GM06990 (cell line): ENCODE measurements at places on chromosomes 1 and 21.

DNA sequence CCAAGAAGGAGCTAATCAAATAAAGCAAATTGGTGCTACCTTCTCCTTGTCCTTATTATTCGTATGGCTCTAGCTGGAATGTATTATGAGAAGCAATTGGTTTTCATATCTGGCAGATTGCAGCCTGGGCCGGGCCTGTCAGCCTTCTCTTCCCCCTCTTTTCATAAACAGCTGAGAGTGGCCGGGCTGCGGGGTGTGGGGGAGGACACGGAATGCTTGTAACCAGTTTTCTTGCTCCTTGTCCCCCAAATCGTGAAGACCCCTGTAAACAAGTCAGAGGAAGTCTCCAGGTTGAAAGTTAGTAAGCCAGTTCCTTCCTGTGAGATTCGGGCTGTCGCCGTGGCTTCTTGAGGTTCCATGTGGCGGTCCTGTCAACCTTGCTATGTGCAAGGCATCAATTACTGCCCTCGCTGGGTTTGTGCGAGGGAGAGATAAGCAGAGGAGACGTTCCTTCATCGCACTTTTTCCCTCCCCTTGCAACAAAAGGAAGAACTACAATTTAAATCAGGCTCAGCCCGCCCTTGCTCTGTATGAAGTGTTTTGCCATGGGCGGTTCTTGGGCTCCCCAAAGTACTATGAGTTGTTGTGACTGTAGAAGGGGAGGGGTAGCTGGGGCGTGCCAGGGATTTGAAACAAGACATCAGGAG lies 450.7 kb downstream of the CAMTA1 start:
- no peak for DNase-seq

- no peak for DNase-seq
These were observed 200.9 kb downstream of the DISC1 start for GRCh38 chr1:231827337-231828105.

- no peak for DNase-seq
These were observed 27.9 kb downstream of the RGS5 start for GRCh38 chr1:163174524-163175437.

DNA sequence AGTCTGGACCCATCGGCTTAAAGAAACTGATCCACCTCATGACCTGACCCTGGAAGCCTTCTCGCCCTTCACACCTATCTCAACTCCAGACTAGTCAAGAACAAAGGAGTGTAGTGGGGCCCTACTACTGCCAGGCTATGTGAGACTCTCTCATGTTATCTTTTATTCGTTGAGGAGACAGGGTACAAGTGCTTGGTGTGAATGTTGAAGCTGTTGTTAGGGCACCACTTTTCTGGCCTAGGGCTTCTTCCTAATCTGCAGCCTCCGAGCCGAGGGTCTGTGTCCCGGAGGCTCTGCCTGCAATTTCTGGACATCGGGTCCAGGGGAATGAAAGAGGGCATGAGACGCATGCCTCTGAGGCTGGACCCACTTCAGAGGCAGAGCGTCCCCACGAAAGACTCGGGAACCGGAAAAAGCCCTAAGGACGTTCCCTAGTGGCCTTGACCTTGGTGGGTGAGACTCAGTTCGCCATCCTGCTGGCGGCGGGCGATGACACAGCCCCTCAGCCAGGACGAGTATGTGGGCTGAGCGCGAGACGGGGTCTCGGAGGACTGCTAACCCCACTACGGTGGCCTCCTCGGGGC lies 671 bp downstream of the DNAJC11 start:
- DNase-seq: no peak

- DNase-seq: no peak
These were observed 184.7 kb downstream of the TOMM20 start for GRCh38 chr1:234943836-234944402.

GRCh38 chr1:94072840-94073522 lies 48.0 kb downstream of the ABCA4 start:
- no peak for DNase-seq

GRCh38 chr1:222627232-222627631 lies 9.3 kb downstream of the MIA3 start:
- no peak for DNase-seq

GRCh38 chr1:157278383-157279137 lies 140.4 kb upstream of the ETV3 start:
- no peak for DNase-seq

DNA sequence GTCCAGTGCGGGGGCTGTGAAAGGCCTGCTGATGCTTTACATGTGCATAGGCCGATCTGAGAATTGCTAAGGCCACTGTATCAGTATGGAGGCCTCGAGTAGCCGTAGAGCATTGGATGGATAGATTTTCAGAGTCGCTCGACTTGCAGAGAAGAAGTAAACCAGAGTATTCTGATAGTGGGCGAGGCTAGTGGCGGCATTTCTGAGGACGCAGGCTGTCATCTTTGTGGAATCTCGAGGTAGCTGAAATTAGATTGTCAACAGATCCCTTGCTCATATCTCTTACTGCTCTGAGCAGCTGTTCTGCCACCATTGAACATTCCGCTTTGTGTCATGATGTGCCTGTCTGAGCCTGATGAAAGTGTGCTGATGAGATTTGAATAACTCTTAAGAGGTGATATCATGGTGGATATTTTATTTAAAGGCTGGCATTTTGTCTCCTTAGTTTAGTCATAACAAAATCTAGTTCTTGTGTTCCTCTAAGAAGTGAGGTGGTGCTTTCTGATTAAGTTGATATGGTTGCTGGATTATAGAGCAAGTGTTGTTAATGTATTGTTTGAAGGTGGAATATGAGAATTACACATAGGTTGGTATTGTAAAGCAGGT lies 1.5 kb downstream of the KIF1B start:
- DNase-seq: no peak

DNA sequence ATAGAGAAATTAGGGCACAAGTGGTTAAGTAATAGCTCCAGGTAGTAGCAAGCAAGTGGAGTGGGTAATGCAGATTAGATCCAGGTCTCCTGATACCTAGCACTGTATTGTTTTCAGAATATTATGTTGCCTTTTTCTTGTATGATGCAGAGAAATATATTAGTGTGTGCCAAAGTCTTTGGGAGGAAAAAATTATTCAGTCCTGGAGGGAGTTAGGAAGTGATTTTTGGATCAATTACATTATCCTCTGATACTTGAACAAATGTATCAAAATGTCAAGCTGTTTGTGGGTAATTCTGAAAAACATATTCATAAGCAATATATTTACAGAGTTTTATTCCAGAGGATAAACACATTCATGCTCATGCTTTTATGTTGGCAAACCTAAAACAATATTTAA lies 28.8 kb downstream of the TSEN15 start:
- DNase-seq: no peak

DNA sequence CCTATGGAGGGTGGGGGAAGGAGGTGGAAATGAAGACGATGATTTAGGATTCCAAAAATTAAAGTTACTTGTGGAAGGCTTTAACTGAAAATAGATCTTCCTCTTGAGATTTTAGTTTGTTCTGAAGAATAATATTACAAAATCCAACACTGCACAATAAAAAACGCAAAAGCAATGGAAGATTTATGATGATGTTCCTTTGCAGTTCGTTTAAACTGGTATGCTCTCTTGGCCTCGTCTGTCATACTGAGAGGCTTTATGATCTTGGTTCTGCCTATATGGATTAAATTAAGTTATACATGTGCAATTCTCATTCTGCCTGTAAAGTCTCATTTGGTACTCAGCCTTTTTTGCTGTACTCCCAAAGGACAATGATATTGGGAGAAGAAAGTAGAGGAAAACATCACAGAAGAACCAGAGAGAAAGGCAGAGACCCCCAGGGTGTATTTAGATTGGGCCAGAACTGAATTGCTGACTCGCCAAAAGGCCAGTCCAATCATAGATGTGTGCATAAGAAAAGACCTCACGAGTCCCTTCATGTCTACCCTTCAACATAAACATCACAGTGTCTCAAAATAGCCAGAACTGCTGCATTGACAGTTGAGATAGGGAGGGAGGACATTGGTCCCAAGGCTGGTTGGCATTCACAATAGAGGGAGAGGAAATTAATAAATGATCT lies 188.6 kb downstream of the GREM2 start:
- no peak for DNase-seq

DNA sequence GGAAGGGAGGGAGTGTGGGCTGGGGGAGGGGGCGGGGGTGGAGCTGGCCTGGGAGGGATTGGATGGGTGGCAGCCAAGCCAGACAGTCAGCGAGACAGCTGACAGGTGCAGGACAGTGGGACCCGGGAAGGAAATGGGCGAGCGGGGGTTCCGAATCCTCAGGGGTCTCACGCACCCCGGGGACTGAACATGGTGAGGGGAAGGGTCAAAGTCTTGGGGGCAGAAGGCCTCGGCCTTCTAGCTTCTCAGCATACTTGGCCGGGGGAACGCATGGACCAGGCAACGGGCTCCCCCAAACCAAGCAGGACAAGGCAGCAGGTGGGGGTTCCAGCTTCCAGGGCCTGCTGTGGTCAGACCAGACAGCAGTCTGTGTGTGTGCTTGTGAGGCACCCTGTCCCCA lies 23.1 kb downstream of the CASZ1 start:
- DNase-seq: no peak

DNA sequence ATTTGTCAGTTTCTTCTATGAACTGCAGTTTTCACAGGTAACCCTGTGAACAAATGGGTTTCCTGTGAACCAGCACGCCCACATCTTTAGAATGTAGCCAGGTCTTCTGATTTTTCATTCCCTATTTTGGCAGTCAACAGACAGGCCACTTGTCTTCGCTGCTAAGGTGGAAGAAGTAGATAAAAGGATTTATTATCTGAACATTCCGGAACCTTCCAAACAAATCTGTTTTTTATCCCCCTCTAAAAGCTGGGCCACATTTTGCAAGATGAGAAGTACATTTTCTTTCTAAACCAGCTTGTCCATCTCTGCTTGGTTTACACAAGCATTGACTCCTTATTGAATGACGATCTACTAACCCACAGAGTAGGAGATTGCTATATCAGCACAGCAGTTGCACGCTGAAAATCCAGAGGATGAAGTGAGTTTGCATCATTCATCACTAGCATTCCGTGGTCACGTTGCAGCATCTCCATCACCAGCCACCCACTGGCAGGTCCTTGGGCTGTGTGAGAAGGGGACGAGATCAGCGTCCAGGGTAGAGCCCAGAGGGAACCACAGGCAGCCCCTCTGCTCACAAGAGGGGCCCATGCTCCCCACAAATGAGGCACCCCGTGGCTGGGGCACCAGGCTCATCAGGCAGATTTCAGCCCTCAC lies 83.5 kb downstream of the TOMM20 start:
- DNase-seq: no peak
